ENCODE measurements at places on chromosomes 5 and 9. TPM values are rescaled to one million over a fixed set of nuclear protein-coding genes. Genes with fewer than 3 reads are reported as not detected.
A peak's percentile ranks its signal among the peaks of the same experiment; 100 is the strongest.

ELL2 gene
- 11.0 TPM for total RNA-seq

- H3K36me3 ChIP-seq = no peaks in the 10 kb centered on the region
- H3K4me3 ChIP-seq = no peak overlapping the region
- H3K27ac ChIP-seq = no peak overlapping the region
- H3K4me1 ChIP-seq = no peaks in the 10 kb centered on the region
- peaks cover 5% of the 10 kb centered on the region for H3K27me3 ChIP-seq
- DNase-seq = no peak
Observed at GRCh38 chr5:136222580-136223235, 29.7 kb upstream of the SMIM32 start.

DNA sequence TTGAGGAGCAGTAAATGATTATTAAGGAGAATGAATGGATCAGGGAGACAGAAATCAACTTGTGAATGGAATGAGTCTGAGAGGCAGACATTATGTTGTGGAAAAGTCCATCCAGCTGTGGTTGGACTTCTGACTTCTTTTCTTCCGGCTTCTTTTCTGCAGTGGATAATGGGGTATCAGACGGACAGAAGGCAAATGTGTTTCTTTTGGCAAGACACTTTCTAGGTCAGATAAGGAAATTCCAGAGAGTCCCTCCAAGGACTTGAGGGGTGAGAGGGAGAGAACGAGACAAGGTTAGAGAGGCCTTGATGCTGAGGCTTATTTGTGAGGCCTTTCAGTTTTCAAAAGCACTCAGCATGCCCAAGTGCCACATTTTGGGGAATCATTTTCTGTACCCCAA, 17.1 kb upstream of the GRHPR start:
- no peaks in the 10 kb centered on the region for H3K36me3 ChIP-seq
- peaks cover 2% of the 10 kb centered on the region for H3K27me3 ChIP-seq
- no peak for DNase-seq
- peaks cover 15% of the 10 kb centered on the region for H3K4me1 ChIP-seq
- no peak overlapping the region for H3K27ac ChIP-seq

MAPKAP1 gene
- 60.4 TPM for total RNA-seq

KCNT1 gene
- not detected for total RNA-seq

- H3K27me3 ChIP-seq = peaks cover 21% of the 10 kb centered on the region
- peak overlapping the region; percentile 36 for H3K4me3 ChIP-seq
- no peak overlapping the region for H3K27ac ChIP-seq
- no peaks in the 10 kb centered on the region for H3K36me3 ChIP-seq
- no peak for DNase-seq
- peaks cover 6% of the 10 kb centered on the region for H3K4me1 ChIP-seq
Observed at GRCh38 chr9:12775679-12776512, 1.1 kb downstream of the LURAP1L start.

GRCh38 chr9:120541921-120542320, 38.0 kb downstream of the CDK5RAP2 start:
- H3K4me3 ChIP-seq = no peak overlapping the region
- peaks cover 51% of the 10 kb centered on the region for H3K36me3 ChIP-seq
- H3K4me1 ChIP-seq = no peaks in the 10 kb centered on the region
- H3K27me3 ChIP-seq = no peaks in the 10 kb centered on the region
- H3K27ac ChIP-seq = no peak overlapping the region

CCNJL gene
- total RNA-seq = 0.23 TPM

DNA sequence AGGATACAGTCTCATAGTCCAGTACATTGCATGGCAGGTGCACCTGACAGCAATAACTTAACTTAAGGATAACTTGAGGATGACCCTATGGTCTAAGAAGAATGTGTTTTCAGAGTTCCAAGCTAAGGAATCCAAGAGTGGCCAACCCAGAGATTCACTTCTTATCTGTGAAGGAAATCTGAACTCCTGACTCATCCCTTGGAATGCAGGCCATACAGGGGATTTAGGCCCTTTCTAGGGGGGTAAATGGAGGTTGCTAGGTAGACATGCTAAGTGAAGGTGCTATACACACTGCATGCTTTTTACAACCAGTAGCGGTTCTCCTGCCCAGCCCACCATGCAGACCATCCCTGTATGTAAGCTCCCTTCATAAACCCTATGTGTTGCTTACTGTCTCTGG, 50.4 kb downstream of the HTR1A start:
- no peak overlapping the region for H3K27ac ChIP-seq
- no peak for DNase-seq
- H3K4me1 ChIP-seq = no peaks in the 10 kb centered on the region

DNA sequence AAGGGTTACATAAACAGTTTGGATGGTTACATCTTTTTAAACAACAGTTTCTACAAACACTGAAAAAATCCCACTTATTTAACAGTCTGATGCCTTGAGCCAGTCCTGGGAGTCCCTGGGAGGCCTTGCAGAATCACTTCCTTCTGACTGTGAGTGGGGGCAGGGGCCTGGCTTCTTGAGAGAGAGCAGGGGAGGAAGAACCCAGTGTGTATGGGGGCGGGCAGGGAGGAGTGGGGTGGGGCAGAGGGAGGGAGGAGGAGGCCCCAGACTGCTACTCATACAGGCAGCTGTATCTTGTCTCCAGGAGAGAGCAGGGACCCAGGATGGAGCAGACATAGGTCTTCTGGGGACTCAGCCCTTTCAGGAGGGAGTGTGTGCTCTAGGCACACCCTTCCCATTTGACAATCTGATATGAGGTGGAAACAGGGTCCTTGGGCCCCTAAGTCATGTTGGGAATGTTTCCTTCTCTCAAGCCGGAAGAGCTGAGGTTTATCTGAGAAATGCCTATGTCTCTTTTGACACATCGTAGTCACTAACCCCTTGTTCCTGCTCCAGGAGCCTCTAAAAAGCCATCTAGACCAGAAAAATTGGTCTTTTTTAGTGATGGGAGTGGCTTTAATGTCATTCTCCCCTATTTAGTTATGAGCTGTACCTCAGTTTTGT, 52.8 kb downstream of the IRF1 start:
- H3K27me3 ChIP-seq = no peaks in the 10 kb centered on the region
- peak overlapping the region; percentile 83 for H3K27ac ChIP-seq
- H3K4me3 ChIP-seq = peak overlapping the region; percentile 66
- peaks cover 90% of the 10 kb centered on the region for H3K4me1 ChIP-seq
- peaks cover 68% of the 10 kb centered on the region for H3K36me3 ChIP-seq
- DNase-seq = peak; percentile 84

GRCh38 chr5:76175821-76176403, 92.7 kb downstream of the SV2C start:
- peaks cover 4% of the 10 kb centered on the region for H3K27me3 ChIP-seq
- peak; percentile 40 for DNase-seq
- peak overlapping the region; percentile 44 for H3K4me3 ChIP-seq
- H3K36me3 ChIP-seq = peaks cover 2% of the 10 kb centered on the region
- peaks cover 22% of the 10 kb centered on the region for H3K4me1 ChIP-seq

GRCh38 chr5:66224274-66224673, 80.2 kb downstream of the SREK1 start:
- H3K36me3 ChIP-seq = no peaks in the 10 kb centered on the region
- no peak for DNase-seq
- H3K27me3 ChIP-seq = peaks cover 7% of the 10 kb centered on the region
- no peak overlapping the region for H3K27ac ChIP-seq

GABRA6 gene
- total RNA-seq = not detected

MAMDC4 gene
- total RNA-seq = 15.8 TPM

DNA sequence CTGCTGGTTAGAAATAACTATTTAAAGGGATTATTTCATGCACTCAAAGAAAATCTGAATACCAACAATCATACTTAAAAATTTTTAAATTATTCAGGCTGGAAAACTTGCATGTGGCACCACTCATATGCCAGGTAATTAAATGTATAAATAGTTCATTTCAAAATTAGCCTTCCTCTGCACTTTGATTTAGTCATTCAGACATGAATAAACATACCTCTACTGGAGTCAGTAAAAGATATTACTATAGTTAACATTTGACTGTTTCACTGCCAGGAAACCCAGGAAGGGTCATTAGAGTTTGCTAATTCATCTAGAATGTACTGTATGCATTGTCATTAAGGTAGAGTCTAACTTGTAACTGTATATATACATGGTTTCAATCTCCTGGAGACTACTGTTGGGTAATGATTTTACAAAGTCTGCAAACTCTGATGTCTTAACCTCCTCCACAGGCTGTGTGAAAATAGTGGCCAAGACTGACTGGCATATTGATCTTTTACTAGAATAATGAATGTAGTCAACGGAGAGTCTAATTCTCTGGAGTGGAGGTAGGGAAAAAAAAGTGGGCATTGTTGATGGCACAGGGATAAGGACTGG, 43.7 kb downstream of the TEX10 start:
- H3K4me1 ChIP-seq = no peaks in the 10 kb centered on the region
- no peaks in the 10 kb centered on the region for H3K27me3 ChIP-seq

NMUR2 gene
- total RNA-seq = not detected

MATR3 gene
- total RNA-seq = 174 TPM

DNA sequence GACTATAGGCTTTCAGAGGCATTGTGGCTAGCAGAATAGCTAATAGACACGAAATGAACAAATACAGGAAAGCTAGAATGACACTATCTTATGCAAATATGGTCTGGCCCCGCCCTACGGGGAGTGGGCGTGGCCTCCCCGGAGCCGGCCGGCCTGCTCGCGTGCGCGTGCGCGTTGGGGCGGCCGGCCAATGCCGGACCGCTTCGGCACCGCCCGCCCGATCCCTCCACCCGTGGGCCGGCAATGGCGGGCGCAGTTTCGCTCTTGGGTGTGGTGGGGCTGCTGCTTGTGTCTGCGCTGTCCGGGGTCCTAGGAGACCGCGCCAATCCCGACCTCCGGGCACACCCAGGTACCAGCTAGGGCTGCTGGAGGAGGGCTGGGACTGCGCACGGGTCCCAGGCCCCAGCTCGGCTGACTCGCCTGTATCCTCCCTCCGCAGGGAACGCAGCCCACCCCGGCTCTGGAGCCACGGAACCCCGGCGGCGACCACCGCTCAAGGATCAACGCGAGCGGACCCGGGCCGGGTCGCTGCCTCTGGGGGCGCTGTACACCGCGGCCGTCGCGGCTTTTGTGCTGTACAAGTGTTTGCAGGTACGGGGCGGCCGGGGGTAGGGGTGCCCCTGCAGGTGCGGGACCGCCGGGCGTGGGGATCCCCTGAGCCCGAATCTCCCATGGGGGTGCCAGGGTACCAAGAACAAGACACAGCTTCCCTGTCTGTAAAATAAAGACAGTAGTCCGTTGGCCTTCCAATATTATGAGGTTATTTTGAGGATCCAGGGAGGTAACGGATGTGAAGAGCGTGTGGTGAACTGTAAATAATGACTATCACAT, at the start of gene CCDC107:
TSS of gene CCDC107 (plus strand) at position 156 of the 831 bp plus-strand sequence. CDS start at position 244, 88 bp downstream.
- H3K27ac ChIP-seq = peak within 1 kb of the TSS; percentile 97
- peaks cover 69% of the 10 kb centered on the region for H3K4me1 ChIP-seq
- DNase-seq = peak; percentile 84
- H3K36me3 ChIP-seq = peaks cover 44% of the 10 kb centered on the region
- peaks cover 3% of the 10 kb centered on the region for H3K27me3 ChIP-seq
- H3K4me3 ChIP-seq = peak within 1 kb of the TSS; percentile 92

GRCh38 chr5:93874080-93874479, 132.7 kb upstream of the POU5F2 start:
- H3K27me3 ChIP-seq = no peaks in the 10 kb centered on the region
- H3K27ac ChIP-seq = no peak overlapping the region
- no peaks in the 10 kb centered on the region for H3K4me1 ChIP-seq

- H3K27ac ChIP-seq = no peak overlapping the region
- no peak overlapping the region for H3K4me3 ChIP-seq
- no peak for DNase-seq
Observed at GRCh38 chr9:104974053-104974962, 46.4 kb upstream of the ABCA1 start.

SMIM33 gene
- 0.65 TPM for total RNA-seq

CMYA5 gene
- 0.18 TPM for total RNA-seq

DNA sequence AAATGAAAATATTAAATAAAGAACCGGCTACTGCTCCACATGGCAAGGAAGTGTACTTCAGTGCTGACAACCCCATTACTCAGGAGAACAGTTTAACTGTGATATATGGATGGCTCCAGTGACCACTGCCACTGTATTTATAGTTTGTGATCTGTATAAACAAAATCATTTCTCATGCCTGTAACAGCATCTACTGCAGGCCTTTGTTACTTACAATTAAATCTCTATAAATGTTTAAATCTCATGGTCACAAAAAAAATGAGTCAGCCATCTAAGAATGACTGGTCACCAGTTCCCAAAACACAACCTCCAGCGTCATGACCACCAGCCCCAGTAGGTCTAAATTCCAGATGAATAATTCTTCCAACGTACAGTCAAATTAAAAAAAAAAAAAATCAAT, 24.6 kb downstream of the SERINC5 start:
- peaks cover 58% of the 10 kb centered on the region for H3K4me1 ChIP-seq
- no peaks in the 10 kb centered on the region for H3K27me3 ChIP-seq
- peaks cover 39% of the 10 kb centered on the region for H3K36me3 ChIP-seq
- H3K4me3 ChIP-seq = no peak overlapping the region
- no peak overlapping the region for H3K27ac ChIP-seq

DNA sequence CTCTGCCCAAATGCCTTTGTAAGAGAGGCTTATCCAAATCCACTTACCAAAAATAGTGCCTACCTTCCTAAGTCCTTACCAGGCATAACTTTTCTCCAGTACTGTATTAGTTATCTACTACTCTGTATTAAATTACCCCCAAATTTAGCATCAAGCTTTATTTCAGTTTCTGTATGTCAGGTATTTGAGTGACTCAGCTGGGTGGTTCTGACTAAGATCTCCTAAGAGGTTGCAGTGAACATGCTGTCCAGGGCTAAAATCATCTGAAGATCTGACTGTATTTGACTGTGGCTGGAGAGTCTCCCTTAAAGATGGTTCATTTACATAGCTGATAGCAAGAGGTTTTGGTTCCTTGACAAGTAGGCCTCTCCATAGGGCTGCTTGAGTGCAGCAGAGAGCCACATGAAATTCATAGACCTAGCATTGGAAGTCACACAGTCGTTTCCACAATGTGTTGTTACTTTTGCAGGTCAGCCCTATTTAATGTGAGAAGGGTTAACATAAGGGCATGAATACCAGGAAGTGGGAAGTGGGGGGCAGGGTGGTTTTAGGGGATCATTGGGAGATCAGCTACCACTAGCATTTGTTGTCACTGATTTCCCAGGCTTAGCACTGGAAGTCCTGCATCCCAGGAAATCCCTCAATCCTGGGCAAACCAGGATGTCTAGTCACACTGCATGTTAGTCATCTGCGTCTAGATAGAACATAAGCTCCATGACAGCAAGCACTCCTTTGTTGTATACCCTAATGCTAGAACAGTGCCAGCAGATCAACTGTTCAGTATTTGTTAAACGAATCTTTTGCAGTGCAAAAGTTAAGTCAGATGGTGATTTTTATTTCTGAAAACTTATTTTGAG, 2.0 kb upstream of the ZNF622 start:
- H3K4me3 ChIP-seq = peak overlapping the region; percentile 97
- peak overlapping the region; percentile 97 for H3K27ac ChIP-seq
- no peak for DNase-seq
- H3K27me3 ChIP-seq = no peaks in the 10 kb centered on the region
- peaks cover 59% of the 10 kb centered on the region for H3K4me1 ChIP-seq

GRCh38 chr5:141934099-141934844, 10.6 kb downstream of the DELE1 start:
- H3K4me1 ChIP-seq = peaks cover 3% of the 10 kb centered on the region
- peaks cover 47% of the 10 kb centered on the region for H3K36me3 ChIP-seq
- H3K4me3 ChIP-seq = no peak overlapping the region
- DNase-seq = no peak
- H3K27ac ChIP-seq = no peak overlapping the region
- no peaks in the 10 kb centered on the region for H3K27me3 ChIP-seq

All from activated CD8-positive, alpha-beta T cell treated with anti-CD3 and anti-CD28 coated beads, Interleukin-2, amount 10 ng/mL, durations not matched to agents 7 days and 5 days (primary cell).